ENCODE measurements at places on chromosomes 13 and 19.

DNA sequence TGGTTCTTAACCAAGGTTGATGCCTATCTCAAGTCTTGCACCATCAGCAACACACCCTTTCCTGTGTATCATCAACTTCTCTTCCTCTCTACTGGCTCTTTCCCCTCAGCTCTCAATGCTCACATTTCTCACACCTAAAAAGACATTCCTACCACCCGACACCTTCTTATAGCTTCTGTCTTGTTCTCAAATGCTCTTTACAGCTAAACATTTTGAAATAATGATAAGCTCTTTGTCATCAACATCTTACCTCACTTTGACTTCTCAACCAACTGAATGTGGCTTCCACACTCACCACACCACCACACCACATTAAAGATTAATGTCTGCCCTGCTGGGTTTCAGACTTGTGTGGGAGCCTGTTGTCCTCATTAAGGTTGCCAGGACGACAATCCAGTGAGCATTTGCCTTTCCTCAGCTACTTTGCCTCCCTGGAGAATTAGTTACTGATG lies 67.8 kb downstream of the RXFP2 start:
- DNase-seq: peak; percentile 2
- no peak overlapping the region for H3K4me3 ChIP-seq
- H3K36me3 ChIP-seq: no peaks in the 10 kb centered on the region
- H3K27me3 ChIP-seq: no peaks in the 10 kb centered on the region

GRCh38 chr13:34671137-34671536 lies 270.9 kb upstream of the NBEA start:
- no peaks in the 10 kb centered on the region for H3K4me1 ChIP-seq
- H3K27me3 ChIP-seq: no peaks in the 10 kb centered on the region
- H3K4me3 ChIP-seq: no peak overlapping the region
- DNase-seq: no peak
- no peaks in the 10 kb centered on the region for H3K36me3 ChIP-seq

DNA sequence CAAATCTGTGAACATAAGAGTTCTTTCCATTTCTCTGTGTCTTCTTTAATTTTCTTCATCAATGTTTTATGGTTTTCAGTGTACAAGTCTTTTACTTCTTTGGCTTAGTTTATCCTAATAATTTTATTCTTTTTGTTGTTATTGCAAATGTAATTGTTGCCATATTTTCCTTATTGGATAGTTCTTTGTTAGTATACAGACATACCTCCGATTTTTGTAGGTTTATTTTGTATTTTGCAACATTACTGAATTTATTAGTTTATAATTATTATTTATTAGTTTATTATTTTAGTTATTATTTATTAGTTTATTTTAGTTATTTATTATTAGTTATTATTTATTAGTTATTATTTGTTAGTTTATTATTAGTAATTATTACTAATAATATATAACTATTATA lies 43.4 kb downstream of the WTIP start:
- no peak overlapping the region for H3K27ac ChIP-seq
- H3K4me3 ChIP-seq: no peak overlapping the region
- no peaks in the 10 kb centered on the region for H3K27me3 ChIP-seq
- no peak for DNase-seq

DNA sequence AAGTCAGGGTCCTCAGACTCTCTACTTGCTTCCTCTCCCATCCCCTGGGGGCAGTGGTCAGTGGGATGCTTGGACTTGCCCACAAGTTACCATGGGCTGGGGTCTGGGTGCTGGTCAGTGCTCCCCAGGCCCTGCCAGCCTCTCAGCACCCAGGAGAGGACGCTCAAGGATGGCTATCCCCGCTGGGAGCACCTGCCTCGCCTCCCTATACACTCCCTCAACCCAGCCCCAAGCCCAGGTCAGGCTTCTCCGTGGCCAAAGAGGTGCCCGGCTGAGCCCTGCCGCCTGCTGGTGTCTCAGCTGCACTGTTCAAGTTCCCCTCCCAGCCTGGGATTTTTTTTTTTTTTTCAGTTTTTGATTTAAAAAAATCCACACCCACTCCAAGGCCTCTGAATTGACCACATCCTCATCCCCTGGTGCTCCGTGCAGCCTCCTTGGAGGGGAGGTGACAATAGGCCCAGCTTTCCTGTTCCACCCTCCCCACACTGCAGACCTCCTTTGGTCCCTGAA lies 10.8 kb downstream of the F2RL3 start:
- H3K4me3 ChIP-seq: no peak overlapping the region
- no peak overlapping the region for H3K27ac ChIP-seq
- H3K27me3 ChIP-seq: no peaks in the 10 kb centered on the region

DNA sequence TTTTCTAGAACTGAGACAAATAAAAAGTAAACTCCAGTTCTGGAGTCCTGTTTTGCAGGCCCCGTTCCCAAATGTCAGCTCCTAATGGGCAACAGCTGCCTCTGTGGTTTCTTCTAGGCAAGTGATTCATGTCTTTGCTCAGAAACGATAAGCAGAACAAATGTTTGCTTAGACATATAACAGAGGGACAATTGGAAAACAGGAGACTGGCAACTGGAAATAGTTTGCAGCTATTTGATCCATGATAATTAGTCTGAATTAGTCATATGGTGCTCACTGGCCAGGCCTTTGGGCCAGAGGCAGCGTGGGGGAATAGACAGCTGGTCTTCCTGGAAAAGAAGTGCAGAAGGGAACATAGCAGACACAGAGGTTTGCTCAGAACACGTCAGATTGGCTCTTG lies 29.2 kb upstream of the TSHZ3 start:
- no peak overlapping the region for H3K27ac ChIP-seq
- H3K4me3 ChIP-seq: no peak overlapping the region
- no peak for DNase-seq
- H3K27me3 ChIP-seq: no peaks in the 10 kb centered on the region
